ENCODE measurements at places on chromosomes 12 and 14. TPM values are rescaled to one million over a fixed set of nuclear protein-coding genes. Genes with fewer than 3 reads are reported as not detected.

Gene EFS
- total RNA-seq: not detected

Gene A2M
- not detected for total RNA-seq

Gene NOS1
- not detected for total RNA-seq

DNA sequence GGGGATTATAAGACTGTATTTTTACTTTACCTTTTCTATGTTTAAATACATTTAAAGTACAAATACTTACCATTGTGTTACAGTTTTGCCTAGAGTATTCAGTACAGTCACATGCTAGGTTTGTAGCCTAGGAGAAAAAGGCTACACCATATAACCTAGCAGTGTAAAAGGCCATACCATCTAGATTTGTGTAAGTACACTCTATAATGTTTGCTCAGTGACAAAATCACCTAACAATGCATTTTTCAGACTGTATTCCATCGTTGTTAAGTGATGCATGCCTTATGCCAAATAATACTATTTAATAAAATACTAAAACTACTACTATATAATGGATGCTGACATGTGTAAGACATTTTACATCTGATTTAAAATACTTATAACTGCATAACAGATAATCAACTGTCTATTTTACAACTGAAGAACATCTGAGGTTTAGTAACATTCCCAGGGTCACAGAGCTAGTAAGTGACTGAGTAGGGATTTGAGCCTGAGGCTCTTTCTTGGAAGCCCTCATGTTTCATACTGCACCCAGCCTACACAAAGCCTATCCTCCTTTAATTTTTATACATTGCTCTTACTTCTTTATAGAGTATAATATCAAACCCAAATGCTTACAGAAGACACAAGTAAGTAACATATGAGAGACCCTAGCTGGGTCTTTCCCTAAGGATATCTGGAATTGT is 296.8 kb downstream of the SYT1 start:
- no peak for DNase-seq

DNA sequence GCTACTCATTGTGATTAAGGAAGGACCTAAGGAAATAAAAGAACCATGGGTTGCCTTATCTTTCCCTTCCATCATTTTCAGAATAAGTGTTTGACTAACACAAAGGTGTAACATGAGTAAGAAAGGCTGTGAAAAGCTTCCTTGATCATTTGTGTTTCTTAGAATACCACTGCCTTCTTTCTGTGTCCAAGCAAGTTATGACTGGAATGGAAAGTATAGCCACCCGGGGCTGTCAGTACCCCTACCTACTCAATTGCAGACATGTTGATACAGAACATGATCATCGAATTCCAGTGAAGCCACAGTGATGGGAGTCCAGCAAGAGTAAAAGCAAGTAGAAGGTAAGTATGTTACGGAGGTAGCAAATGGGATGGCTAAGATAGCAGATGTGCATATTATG is 209.8 kb downstream of the PELI2 start:
- DNase-seq: no peak

- DNase-seq: no peak
Observed at GRCh38 chr12:43979450-43979849, 143.6 kb downstream of the TMEM117 start.

All from HT-29 (cell line).